ENCODE measurements at places on chromosomes 2 and 18.

- DNase-seq, result no peak
Measured at GRCh38 chr2:199848389-199849130, 2.4 kb downstream of the FTCDNL1 start.

DNA sequence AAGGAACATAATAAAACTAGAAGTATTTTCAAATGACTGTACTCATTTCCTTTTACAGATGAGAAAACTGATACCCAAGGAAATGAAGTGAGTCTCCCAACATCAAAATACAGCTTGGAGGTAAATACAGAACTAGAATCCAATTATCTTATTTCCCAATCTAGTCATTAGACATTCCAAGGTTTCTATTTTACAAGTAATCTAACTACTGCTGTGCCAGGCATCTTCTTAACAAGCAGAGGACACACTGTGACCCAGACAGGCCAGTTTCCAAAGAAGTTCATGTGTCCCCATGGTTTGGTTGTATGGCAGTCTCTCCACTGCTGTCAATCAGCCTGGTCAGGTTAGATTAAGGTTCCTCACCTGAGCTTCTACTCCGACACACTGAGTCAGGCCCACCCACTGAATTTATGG is 143.5 kb downstream of the THADA start:
- DNase-seq, result peak; percentile 29

- DNase-seq, result no peak
Measured at GRCh38 chr2:165443511-165443910, 26.0 kb upstream of the CSRNP3 start.

DNA sequence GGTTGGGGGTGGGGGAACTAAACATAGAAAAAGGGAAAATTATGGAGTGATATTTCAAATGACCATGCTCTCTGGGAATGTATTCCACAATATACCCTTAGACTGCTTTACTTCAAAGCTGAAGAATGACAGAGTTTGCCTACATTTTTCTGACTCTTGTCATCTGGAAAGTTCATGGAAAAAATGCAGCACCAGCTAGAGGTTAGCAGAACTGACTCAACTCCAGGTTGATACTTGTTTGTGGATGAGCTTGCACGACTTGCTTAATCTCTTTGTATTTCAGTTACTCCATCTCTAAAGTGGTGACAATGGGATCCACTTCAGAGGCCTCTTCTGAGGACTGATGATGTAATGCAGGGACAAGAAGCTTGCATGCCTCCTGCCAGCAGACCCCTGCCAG is 824.0 kb upstream of the ID2 start:
- peak; percentile 75 for DNase-seq

DNA sequence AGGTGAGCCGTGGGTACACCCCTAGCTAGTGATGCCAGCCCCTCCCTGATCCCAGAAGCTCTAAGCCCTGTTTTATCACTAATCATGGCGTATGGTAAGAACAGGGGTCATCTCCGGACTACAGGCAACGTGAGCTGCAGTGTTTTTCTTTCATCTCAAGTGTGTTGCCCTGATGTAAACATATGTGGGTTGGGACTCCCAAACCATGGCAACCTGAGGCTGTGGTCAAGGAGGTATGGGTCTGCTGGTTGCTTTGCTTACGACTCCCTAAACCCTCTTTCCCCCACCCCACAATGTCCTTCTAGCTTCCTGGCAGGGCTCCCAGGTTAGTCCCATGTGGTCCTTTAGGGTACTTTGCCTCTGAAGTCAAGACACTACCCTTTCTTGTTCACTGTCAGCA is 53.6 kb upstream of the AFF3 start:
- DNase-seq, result no peak

- no peak for DNase-seq
Measured at GRCh38 chr2:163670929-163671328, 64.9 kb downstream of the FIGN start.

GRCh38 chr18:40437517-40437916 is 1517.5 kb upstream of the PIK3C3 start:
- no peak for DNase-seq

GRCh38 chr18:54717673-54718407 is 110.4 kb upstream of the RAB27B start:
- no peak for DNase-seq

DNA sequence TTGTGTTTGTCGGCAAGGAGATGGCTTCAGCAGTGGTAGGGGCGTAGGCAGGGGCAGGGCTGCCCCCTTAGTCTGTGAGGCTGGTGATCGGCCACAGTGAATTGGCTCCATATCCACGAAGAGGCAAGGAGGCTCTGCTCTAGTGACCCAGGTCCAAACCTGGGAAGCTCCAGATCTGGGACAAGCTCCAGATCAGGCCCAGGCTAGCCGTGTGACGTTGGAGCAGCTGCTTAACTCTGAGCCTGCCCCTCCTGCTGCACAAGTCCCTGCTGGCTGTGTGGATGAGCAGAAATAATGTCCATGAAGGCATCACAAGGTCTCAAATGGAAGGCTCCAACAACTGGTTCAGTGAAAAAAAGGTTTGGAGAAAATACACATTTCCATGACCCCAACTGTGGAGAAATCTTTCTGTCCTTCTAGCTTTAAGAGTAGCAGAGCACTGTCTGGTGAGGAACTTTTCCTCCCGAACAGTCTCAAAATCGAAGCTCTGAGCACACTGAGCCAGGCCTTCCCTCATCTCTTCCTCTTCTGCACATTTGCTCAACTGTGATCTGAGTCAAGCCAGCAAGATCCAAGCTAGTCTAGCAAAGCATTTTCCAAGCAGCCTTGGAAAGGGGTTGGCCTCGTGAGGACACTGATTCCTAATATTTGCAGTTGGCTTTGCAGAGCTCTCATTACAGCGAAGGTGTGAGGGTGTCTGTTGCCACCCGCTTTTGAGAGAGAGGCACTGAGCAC is 67.0 kb upstream of the TCF7L1 start:
- no peak for DNase-seq

- no peak for DNase-seq
Measured at GRCh38 chr2:132757002-132757589, 87.1 kb upstream of the LYPD1 start.

DNA sequence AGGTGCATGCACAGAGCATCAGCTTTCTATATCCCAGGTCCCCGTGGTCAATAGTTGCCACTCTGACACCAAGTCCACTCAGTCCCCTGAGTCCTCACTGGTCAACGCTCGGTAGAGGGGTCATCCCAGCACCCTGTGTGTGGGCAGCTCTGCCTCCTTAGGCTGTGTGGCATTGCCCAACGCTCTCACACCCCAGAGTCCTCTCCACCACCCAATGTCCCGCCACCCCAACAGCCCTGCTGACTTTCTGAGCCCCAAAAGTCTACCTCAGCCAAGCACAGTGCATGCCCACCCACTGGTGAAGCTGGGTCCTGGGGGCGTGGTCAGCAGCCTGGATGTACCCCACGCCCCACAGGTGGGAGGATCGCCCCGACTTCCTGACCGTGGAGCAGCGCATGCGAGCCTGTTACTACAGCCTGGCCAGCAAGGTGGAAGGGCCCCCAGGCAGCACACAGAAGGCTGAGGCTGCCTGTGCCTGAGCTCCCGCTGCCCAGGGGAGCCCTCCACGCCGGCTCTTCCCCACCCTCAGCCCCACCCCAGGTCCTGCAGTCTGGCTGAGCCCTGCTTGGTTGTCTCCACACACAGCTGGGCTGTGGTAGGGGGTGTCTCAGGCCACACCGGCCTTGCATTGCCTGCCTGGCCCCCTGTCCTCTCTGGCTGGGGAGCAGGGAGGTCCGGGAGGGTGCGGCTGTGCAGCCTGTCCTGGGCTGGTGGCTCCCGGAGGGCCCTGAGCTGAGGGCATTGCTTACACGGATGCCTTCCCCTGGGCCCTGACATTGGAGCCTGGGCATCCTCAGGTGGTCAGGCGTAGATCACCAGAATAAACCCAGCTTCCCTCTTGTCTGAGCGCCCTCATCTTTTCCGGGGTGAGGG is 25.9 kb downstream of the ZAP70 start:
- DNase-seq, result no peak

- no peak for DNase-seq
Measured at GRCh38 chr2:111100765-111101162, 19.9 kb upstream of the BCL2L11 start.

DNA sequence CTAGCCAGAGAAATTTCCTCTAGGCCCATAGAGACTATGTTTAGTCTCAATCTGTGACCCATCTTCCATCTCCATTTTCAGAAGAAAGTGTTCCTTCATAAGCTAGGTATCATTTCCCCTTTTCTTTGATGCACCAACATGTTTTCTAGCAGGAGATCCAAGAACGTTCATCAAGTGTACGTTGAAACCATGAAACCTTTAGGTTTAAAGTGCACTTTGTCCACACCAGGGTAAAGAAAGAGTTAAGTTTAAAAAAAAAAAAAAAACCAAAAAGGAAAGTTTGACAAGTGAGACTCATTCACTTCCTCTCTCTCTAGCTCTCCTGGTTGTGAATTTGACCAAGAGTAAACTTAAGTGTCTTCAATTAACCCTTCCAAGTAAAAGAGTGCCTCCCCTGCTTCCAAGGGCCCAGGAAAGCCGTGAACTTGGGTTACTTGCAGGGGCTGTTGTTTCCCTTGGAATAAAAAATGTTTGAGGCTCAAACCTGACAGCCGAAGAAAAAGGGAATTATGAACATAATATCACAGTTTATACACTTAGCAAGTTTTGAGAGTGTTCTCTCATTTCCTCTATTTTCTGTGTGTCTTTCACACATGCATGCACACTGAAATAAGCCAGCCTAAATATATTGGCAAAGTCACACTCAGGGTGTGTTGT is 56.7 kb downstream of the LBH start:
- DNase-seq, result no peak

GRCh38 chr2:16546128-16546754 is 119.4 kb downstream of the CYRIA start:
- DNase-seq, result no peak

DNA sequence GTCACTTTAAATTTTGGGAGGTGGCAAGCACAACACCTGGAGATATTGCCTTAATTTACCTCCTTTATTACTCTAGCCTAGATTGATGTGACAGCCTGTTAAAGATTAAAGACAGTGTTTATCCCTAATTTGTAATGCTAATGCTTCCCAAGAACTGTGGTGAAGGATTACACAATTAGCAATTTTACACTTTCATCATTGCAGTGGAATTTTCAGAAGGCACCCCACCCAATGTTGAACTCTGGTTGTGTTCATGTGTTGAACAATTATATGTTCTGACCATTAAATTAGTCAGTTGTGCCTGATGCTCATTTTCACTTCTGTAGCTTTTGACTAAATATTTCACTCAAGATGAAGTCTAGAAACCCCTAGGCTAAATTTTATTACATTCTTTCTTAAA is 317.1 kb upstream of the CWC22 start:
- DNase-seq, result peak; percentile 2

DNA sequence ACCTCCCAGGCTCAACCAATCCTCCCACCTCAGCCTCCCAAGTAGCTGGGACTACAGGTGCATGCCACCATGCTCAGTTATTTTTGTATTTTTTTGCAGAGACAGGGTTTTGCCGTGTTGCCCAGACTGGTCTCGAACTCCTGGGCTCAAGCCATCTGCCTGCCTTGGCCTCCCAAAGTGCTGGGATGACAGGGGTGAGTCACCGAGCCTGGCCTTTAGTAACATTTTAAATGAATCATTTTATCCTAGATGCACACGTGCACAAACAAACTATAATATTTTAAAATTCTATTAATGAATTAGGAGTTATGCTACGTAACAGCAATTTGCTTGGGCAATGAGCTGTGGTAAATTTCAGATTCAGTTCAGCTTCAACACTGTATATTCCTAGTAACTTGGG is 862.5 kb upstream of the ID2 start:
- peak; percentile 45 for DNase-seq

GRCh38 chr18:76102626-76103025 is 392.4 kb downstream of the ZNF516 start:
- DNase-seq, result no peak

DNA sequence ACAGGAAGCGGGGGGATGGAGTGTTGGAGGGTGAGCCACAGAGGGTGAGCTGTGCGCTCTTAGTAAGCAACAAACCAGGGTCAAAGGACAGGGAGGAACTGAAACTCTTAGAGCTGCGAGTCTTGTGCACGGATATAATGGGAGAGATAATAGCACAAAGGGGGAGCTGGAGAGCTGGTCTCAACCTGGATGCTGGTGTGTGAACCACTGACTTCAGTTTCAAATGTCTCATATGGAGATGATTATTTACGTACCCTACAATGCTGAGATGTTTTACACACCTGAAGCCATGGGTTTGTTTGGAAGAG is 35.9 kb downstream of the PTGR3 start:
- peak; percentile 14 for DNase-seq

DNA sequence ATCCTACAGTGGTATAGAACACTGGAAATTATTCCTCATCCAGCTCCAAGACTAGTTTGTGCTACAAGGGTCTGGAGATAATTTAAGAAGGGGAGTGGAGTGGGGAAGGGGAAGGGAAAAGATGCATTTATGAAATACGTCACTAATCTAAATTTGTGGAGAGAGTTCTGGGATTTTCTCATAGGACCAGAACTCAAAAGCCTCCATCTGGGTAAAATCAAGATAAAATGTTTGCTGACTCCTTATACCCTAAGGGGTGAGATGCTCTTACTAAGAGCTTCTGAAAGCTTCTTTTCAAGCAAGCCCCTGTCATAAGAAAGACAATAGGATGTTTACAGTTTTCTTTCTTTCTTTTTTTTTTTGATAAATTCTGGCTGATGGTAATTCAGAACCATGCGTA is 88.5 kb upstream of the RBMS1 start:
- DNase-seq, result no peak

DNA sequence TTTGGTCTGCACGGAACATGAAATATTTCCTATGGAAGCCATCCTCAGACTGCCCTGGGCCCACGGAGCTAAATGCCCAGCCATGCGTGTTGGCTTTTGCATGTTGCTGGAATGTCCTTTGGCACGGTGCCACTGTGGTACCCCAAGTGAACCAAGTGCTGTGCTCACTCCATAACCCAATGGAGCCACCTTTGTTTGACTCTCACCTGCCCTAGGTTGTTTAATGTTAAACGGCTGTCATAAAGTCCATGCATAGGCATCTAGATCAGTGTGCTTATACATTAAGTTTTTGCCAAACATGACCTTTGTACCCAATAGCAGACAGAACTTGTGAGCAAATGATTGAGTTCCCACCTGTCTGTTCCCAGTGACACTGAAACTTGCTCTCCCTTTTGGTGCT is 59.9 kb upstream of the TMEM87B start:
- no peak for DNase-seq

DNA sequence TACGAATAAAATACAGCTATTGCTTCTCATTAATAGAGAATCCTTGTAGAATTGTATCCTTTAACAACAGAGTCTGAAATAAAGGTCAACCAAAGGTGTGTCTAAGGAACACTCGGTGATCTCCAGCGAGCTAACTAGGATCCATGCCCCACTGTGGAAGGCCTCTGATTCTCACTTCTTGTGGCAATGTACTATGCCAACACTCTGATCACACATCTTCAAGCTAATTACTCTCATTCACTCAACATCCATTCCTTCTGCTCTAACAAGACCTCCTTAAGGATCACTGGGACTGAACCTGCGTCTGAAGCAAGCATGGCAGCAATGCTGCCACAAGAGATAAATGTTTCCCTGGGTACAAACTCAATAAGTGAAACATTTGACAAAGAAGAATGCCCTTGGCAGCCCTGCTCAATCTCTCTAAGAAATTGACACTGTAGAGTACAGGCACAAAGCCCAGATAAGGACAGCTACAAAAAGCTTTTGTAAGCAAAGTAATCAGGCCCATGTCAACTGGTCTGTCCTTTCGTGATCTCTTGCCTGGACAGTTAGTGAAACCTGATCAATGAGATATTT is 74.6 kb upstream of the PARD3B start:
- no peak for DNase-seq

GRCh38 chr2:11179899-11180298 is 24.6 kb downstream of the SLC66A3 start:
- DNase-seq, result no peak

All from EL (cell line).